ENCODE measurements at places on chromosomes 12 and 14.

DNA sequence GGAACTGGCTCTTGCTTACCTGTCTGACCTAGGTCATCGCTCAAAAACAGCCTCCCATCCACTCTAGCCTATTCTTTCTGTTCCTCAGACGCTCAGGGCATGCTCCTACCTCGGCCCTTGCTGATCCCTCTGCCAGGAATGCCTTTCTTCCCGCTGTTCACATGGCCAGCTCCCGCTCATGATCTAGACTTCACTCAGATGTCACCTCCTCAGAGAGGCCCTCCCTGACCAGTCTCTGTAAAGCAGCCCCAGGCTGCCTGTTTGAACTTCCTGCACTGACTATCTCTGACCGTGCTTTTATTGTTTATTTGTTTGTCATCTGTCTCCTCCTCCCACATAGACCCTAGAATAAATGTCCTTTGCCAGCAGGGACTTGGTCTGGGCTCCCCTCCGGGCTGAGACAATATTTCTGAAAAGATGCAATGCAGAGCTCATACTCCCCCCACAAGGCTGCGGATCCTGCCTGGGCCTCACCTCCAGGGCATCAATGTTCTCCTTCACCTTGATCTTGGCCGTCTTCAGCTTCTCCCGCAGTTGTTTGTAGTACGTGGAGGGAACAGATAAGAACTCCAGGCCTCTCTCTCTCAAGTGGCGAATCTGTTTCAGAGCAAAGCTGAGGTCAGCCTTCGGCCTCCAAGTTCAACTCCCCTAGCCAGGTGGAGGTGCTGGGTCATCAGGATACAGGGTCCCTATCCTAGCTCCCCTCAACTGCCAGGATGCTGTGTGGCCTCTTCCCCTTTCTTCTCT lies 15.2 kb downstream of the HPD start:
- DNase-seq: no peak

DNA sequence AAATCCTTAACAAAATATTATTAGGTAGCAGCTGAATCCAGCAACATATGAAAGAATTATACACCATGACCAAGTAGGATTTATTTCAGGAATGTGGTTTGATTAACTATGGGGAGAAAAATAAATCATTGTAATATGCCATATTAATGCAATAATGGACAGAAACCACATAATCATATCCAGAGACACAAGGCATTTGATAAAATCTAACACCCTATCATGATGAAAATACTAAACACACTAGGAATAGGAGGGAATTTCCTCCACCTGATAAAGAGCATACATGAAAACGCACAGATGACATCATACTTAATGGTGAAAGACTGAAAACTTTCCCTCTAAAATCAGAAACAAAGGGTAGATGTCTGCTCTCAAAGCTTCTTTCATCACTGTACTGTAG lies 238.9 kb downstream of the PHLDA1 start:
- no peak for DNase-seq

GRCh38 chr12:107360482-107360881 lies 267.1 kb upstream of the CRY1 start:
- DNase-seq: no peak

DNA sequence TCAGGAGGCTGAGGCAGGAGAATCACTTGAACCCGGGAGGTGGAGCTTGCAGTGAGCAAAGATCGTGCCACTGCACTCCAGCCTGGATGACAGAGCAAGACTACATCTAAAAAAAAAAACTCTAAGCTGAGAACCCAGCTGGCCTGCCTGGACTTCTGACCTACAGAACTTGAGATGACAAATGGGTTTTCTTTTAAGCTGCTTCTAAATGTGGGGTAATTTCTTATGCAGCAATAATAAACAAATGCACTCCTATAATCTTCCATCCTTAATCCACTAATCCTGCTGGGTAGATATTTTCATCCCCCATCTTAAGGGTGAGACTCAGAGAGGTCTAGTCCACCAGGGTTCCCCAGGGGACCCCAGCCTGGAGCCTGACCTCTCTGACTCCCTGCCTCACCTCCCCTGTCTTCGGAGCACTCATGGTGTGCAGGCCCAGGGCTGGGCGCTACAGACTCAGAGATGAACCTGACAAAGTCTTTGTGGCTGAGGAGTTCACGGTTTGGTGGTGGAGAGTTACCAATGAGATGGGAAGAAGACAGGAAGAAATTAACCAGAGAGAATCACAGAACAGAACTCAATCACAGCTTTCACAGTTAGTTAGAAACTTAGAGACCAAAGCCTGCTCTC lies 39.7 kb upstream of the BDKRB2 start:
- no peak for DNase-seq

GRCh38 chr14:102579696-102580549 lies 12.5 kb upstream of the RCOR1 start:
- DNase-seq: no peak

GRCh38 chr14:106185837-106186233 lies 659.5 kb downstream of the TMEM121 start:
- peak; percentile 63 for DNase-seq

DNA sequence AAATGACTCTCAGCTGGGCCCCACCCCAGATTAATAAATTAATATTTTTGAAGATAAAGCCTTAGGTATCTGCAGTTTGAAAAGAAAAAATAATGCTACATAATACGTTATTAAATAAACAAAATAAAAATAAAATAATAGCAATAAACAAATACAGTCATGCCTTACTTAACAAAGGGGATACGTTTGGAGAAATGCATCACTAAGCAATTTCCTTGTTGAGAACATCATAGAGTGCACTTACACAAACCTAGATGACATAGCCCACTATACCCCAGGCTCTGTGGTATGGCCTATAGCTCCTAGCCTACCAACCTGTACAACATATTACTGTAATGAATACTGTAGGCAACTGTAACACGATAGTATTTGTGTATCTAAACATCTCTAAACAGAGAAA lies 7.1 kb upstream of the EGLN3 start:
- no peak for DNase-seq

- no peak for DNase-seq
Measured at GRCh38 chr14:79253576-79253975, 957.7 kb downstream of the DIO2 start.

DNA sequence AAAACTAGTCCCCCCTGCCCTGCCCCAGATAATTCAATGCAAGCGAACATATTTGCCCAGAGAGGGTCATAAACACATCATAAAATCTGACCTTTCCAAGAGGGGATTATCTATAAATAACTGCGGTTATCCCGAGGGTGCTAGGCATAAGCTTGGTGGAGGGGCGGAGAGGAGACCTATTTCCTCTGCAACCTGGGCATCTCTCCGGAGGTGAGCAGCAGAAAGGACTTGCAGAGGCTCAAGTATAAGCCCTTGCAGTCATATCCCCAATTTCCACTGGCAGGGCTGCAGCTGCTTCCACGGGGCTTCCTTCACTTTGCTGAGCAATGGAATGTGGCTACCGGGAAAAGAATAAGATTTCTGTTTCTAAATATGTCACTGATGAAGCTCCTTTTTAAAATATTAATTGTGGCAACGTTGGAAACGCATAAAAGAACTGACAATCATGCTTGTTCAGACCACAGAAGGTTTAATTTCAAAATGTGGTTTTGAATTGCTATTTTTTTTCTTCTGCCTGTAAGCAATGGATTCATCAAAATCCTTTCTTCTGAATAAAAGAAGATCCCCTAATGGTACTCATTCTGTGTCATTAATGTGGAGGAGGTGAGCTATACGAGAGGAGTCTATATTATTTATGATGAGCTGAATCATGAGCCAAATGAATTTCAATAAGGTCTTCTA lies 268.9 kb upstream of the ATP2B1 start:
- DNase-seq: no peak

DNA sequence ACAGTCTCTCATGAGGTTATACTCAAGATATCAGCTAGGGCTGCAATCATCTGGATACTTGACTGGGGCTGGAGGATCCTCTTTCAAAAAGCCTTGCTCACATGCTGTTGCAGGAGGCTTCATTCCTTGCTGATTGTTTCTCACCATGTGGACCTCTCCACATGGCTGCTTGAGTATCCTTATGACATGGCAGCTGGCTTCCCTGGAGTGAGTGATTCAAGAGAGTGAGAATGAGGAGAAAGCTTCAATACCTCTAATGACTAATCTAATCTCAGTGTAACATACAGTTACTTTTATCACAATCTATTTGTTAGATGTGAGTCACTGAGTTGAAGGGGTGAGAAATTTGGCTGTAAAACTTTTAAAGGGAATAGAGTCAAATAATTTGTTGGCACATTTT lies 14.4 kb upstream of the SDR39U1 start:
- no peak for DNase-seq

DNA sequence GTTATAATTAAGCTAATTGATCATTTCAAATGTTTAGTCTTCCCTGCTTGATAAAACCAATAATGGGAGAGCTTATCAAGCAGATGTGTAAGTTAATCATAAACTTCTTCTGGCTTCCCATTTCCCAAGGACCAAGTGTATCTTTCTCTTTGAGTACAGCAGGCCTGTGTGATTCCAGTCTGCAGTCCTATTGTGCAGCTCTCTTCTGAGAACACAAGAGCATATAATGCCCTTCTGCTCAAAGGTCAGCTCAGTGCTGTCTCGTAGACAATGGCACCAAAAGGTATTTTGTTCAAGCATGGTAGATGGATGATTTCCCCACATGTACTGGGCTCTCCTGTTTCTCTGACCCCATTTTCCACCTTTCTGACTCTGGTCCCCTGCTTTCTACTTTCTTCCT lies 101.8 kb upstream of the DYRK2 start:
- no peak for DNase-seq

- DNase-seq: no peak
Measured at GRCh38 chr12:38662829-38663228, 242.6 kb downstream of the CPNE8 start.

GRCh38 chr14:68622856-68623255 lies 170.0 kb downstream of the ZFP36L1 start:
- no peak for DNase-seq

DNA sequence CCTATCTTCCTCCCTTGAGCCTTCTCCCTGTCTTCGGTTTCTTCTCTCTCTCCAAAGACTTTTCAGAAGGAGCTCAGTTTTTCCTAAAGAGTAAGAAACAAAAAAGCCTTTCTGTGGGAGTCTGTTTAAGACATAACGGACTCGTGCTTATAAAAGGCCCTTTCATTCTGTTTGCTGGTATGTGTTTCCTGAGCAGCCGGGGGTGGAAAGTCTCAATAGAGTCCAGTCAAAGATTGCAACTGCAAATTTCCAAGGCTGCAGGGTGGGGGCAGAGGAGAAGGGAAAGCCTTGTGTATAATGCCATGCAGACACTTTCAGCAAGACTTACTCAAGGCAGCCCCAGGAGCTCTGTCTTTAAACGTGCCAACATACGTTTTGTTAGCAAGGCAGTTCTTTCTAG lies 62.2 kb downstream of the GNG2 start:
- DNase-seq: no peak

DNA sequence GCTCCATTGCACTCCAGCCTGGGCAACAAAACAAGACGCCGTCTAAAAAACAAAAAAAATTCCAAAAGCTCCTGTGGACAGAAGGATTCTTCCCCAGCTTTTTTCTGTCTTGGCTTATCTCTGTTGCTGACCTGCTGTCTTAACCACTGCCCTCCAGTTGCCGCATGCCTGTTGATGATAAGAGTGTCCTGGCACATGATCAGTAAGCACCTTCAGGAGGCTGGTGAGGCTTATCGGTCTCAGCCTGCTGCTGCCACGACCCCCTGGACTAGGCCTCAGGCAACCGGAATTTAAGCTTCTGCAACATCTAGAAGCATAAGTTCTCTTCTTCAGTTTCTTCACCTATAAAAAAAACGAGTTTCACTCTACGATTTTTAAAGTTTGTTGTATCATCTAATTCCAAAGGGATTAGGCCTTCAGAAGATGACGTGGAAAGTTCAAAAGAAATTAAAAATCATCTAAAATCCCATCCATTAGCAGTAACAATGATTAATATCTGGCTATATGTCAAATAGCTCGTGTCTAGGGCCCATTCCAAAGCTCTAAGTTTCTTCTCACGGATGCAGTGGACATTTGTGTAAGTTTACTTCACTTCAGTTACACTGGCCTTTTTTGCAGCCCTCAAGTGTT lies 46.4 kb downstream of the RESF1 start:
- DNase-seq: no peak

DNA sequence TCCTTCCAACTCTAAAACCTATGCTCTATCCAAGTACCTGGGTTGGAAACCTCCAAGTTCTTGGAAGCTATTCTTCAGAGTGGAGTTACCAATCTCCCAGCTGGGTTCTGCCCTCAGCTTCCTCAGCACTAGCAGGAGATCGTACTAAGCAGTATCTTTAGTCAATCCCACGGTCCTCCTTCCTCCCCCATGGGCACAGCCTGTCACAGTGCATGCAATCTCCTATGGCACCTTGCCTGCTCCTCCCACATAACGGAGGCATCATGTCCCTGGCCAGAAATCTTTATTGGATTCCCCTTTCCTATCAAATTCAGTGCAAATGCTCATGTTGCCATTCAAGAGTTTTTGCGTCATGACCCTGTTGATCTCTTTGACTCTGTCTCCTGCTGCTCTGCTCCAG lies 5.4 kb upstream of the LPAR5 start:
- DNase-seq: no peak

DNA sequence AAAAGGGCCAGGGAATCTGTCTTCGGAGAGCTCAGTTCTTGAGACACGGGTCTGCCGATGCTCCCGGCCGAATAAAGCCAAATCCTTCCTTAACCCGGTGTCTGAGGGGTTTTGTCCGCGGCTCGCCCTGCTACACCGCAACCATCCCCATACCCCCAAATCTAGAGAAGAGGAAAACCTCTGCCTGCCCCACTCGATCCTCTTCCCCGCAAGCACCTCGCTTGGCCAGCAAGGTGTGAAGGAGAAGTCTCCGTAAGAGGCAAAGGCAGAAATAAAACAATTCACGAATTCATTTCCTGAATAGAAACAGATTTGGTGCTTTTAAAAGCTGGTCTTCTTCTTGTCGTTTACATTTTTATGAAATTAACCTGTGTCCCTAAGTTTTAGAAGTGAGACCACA lies 67.3 kb upstream of the GALNT9 start:
- DNase-seq: no peak

- DNase-seq: no peak
Measured at GRCh38 chr12:32881107-32881506, 15.5 kb downstream of the PKP2 start.

DNA sequence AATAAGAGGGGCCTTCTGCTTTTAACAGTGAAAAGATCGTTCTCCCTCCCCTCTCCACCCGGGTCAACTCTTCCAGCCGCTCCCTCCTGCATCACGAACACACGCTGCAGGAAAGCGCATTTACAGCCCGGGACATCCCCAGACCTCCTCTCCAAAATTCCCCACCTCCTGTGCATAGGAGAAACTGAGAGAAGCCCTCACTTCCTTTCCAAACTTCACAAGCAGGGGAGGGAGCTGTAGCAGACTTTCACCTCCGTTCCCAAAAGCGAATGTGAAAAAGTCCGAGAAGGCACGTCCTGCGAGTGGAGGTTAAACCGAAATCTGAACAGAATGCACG lies 513 bp downstream of the BCAT1 start:
- DNase-seq: no peak

DNA sequence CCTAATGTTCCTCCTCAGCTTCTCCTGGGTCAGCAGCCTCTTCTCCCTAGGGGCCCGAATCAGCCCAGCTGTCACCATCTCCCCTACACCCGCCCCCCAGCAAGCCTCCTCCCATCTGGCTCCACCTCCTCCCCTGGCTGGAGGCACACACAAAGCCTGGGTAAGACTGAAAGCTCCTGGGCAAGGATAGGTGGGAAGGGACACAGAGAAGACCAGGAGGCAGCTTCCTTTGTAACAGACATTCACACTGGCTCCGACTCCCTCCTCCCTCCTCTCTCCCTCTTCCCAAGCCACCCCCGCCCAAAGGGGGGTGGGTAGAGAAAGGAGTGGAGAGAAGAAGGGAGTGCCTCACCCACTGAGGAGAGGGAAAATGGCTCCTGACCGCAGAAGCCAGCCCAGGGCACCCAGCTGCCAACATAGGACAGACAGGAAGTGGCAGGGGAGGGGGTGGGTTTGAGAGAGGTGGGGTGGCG lies 4.0 kb downstream of the CHD4 start:
- peak; percentile 45 for DNase-seq

Measured in CD4-positive, alpha-beta T cell treated with Interleukin-4 for 4 hours (primary cell).